ENCODE measurements at places on chromosomes 13 and 19.
A peak's percentile ranks its signal among the peaks of the same experiment; 100 is the strongest.

DNA sequence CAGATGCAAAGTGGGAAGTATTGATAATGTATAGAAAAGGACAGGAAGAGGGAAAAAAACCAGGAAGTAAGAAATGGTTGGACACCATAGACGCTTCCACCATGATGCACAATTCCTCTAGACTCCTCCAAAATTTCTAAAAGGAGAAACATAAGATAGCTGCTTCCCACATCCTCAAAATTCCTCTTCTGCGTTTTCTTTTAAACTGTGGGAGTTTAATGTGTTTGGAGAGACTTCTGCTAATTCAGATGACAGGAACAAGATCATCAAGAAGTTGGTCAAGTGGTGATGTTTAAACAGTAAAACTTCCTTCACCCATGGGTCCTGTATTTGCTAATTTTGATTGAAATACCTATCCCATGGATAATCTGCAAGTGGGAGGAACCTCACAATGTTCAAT lies 130.2 kb downstream of the IRS2 start:
- no peak for DNase-seq

GRCh38 chr13:113349491-113349890 lies 14.4 kb downstream of the GRTP1 start:
- DNase-seq, result no peak

DNA sequence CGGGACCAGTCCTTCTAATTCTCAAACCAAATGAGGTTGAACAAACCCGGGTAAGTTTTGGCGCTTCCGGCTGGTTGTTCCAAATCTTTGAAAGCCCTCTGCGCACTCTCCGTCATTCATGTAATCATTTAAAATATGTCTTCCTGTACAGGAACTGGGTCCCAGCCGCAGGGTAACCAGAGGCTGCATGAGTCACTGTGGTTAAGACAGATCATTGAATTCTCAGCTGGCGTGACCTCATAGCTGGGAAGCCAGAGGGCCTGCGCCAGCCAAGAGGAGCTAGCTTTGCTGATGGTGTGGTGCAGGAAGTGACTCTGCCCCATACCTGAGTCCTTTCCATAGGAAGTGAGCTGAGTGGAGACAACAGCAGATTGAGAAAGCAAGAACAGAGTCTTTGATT lies 135.2 kb downstream of the TSHZ3 start:
- peak; percentile 97 for DNase-seq

DNA sequence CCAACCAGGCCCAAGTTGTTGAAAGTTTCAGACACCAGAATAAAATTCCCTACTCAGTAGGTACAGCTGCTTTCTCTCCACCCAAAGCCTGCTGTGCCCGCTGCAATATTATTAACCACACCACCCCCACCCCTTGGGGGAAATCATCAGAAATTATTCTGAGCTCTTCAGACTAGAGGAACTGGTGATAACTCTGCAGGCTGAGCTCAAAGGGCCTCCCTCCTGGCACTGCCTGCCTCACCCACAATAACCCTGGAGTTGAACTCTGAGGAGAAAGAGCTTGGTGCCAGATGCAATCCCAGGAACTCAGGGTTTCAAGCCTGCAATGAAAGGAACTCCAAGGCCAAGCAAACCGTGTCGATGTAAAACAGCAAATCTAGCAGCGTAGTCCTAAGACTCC lies 381.7 kb upstream of the ZNF507 start:
- no peak for DNase-seq

- no peak for DNase-seq
Measured at GRCh38 chr13:113153810-113154748, 4.4 kb upstream of the PROZ start.

DNA sequence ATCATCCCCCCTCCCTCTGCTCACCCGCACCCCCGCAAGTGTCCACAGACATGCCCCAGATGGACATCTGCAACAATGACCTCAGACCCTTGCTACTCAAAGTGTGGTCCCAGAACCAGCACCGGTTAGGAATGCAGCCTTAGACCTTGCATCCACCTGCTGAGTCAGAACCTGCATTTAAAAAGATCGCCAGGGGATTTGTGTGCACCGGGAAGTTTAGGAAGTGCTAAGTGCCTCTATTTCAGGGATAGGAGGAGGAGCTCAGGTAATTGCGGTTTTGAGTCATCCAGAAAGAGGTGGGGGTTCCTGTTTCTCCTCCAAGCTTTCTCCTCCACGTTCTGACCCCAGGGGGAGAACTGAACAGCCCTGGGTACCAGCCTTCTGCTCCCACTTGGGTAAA lies 46.2 kb downstream of the CACNA1A start:
- no peak for DNase-seq

GRCh38 chr13:23996456-23996855 lies 99.2 kb upstream of the C1QTNF9B start:
- DNase-seq, result no peak

GRCh38 chr13:79413521-79413920 lies 7.5 kb upstream of the RBM26 start:
- no peak for DNase-seq

- no peak for DNase-seq
Measured at GRCh38 chr13:21889651-21890050, 218.8 kb downstream of the FGF9 start.

GRCh38 chr13:110329258-110329657 lies 22.2 kb downstream of the COL4A2 start:
- no peak for DNase-seq

DNA sequence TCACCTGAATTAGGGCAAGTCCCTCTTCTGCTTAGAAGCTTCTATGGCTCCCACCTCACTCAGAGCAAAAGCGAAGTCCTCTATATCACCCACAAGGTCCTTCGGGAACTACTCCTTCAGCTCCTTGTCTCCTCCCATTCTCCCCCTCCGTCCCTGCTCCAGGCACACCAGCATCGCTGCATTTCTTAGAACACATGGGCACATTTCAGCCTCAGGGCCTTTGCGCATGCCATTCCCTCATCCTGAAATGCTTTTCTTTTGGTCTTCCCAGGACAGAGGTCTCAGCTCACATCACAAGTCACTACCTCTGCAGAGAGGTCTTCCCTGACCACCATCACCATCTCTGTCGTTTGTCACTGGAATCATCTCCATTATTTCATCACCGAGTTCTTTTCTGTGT lies 4.0 kb downstream of the S1PR5 start:
- DNase-seq, result no peak

DNA sequence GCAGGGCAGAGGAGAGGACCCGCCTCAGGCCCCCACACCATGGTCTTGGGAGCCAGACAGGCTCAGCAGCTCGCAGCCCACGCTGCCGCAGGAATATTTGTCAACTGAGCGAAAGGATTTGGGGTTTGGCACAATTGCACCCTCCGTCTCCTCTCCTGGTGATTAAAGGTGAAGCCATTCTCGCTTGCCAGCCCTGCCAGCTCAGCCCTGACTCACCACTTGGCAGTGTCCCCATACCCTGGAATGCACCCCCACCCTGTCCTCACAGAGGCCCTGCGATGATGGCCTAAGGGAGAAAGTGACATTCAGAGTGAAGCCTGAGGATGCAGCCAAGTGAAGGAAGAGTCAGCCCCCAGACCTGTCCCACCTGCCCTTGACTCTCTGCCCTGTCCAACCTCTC lies 18.8 kb downstream of the CYTH2 start:
- peak; percentile 90 for DNase-seq

GRCh38 chr13:30364133-30364532 lies 56.8 kb upstream of the KATNAL1 start:
- DNase-seq, result no peak

GRCh38 chr19:44590245-44591059 lies 22.9 kb upstream of the IGSF23 start:
- no peak for DNase-seq

Data from RWPE2 (cell line).